ENCODE measurements at places on chromosomes 3 and 15.

- DNase-seq = no peak
These were observed 165.3 kb upstream of the MCTP2 start for GRCh38 chr15:94066046-94066445.

DNA sequence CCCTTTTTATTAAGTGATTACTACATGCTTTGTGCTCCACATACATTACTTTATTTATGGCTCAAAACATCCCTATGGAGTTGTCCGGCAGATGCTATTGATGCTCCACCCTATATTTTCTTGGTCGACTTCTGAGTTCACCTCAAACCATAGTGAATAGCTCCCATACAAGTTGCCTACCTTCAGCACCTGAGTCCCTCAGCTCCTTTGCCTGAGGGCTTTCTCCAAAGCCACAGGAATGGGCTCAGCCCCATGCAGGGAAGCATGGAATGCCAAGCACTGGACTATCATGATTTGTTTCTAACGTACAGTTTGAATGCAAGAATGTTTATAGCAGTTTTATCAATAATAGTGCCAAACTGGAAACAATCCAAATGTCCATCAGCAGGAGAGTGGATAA, 124.8 kb upstream of the TNIK start:
- DNase-seq = no peak

DNA sequence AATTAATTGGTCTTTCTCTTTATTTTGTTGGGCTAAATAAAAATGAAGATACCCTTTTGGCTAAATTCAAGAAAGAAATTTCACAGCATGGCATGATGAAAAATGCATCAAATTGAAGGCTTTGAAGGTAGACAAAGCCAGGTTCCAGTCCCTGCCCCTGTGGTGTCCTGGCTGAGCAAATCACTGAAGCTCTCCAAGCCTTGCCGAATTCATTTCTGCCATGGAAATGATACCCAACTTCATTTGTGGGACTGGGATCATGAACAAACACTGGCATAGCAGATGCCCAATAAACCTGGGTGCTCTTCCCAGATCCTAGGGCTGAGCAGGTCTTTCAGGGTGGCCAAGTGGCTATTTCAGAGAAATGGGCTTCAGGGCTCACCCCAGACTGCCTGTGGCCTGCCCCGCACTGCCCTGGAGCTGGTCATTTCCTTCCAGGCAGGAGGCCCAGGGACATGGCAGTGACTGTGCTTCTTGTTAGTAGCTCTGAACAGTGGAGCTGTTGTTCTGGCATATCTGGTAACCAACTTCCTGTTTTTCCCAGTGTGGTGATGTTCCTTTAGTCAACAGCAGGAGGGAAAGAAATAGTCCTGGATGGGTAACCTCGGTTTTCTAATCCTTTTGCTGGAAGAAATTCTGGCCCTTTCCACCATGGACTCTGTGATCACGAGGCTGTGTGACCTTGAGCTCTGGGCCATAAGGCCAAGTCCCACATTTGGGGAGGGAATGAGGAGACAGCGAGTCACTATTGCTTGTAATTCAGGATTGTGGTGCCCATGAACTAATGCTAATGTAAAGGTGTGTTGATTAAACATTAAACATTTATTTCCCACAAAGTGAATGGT, 47.6 kb downstream of the CTDSPL start:
- DNase-seq = no peak

DNA sequence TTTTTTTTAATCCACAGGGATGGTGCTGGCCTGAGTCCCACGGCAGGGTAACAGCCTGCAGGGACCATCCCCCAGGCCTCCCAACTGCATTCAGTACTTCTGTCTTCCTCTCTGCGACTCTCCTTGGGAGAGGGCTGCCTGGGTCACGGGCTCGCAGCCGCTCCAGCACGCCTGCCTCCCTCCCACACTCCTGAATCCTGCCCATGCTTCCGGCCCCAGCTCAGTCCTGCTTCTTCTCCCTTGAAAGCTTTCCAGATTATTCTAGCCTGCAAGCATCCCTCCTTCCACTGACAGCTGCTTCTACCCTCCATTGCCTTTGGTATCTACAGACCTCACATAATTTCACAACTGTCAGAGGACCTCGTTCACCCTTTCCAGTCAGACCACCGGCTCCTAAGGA, 32.4 kb downstream of the MEGF11 start:
- no peak for DNase-seq

Measured in stimulated activated CD4-positive, alpha-beta T cell treated with anti-CD3 and anti-CD28 coated beads, Interleukin-1b, Interleukin-23, amount 100 ng/mL, for 4 hours (primary cell).